ENCODE measurements at places on chromosomes 6 and 20.

DNA sequence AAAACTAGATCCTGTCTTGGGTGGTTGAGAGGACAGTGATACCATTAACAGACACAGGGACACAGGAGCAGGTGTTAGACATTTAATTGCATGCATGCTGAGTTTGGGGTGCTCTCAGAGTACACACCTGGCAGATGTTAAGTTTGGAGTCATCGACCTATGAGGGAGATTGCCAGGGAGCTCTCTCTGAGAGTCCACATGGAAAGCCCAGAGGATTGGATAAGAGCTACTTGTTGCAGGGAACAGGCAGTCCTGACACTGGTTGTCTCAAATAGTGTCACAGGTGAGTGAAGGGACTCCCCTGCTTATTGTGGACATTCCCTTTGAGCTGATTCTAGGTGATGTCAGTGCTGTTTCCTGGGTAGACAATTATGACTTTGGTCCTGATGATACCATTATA is 3.1 kb downstream of the ATRN start:
- DNase-seq: no peak

- no peak for DNase-seq
Measured at GRCh38 chr6:56072856-56073255, 174.5 kb downstream of the COL21A1 start.

- DNase-seq: no peak
Measured at GRCh38 chr6:85085875-85086274, 321.5 kb upstream of the TBX18 start.

DNA sequence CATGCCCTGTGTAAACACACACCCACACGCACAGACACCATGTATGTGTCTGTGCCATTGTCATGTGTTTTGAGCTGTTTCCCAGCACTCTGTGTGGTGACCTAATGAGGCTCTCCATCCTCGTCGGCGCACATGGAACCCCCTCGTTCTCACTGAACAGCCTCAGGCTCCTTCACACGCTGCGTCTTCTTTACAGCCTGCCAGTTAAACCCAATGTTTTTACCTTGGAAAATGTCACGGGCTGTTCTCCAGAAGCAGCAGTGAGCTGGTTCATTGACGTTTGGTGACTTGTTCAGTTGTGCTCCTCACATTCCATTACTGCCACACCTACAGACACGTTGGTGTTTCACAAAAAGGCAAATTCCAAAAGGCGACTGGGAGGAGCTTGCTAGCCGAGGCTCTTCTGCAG is 201.0 kb upstream of the FOXQ1 start:
- DNase-seq: no peak

GRCh38 chr6:73308712-73309534 is 45.2 kb downstream of the DPPA5 start:
- DNase-seq: no peak

- no peak for DNase-seq
Measured at GRCh38 chr20:22904905-22905304, 130.2 kb upstream of the SSTR4 start.

DNA sequence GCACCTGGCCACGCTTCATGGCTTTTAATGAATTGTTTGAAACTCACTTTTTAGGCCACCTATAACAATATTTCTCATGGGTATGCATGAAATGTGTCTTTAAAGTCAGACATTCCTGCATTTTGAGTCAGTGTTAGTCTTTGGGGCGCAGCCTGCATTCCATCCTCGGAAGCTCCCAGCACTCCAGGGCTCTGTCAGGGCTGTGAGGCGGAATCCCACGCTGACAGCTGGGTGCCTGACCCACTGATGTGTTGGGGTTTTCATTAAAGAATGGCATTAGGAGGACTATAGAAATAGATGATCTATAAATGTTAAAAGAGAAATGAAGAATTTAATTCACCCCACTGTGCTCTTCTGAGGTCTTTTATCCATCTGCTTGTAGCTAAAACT is 16.2 kb upstream of the CLDN20 start:
- DNase-seq: no peak

DNA sequence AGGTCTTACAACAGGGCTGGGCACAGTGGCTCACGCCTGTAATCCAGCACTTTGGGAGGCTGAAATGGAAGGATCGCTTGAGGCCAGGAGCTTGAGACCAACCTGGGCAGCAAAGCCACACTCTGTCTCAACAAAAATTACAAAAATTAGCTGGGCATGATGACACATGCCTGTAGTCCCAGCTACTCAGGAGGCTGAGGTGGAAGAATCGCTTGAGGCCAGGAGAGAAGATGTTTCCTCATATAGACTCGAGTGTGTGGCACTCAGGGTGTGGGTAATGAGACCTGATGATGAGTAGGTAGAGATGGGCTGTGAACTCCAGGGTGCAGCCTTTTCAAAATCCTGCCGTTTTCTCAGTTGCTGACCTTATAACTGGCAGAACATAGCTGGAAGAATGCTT is 125.3 kb upstream of the FOXO3 start:
- DNase-seq: no peak

- no peak for DNase-seq
Measured at GRCh38 chr6:125302840-125303511, 1.2 kb upstream of the HDDC2 start.

GRCh38 chr20:6613280-6613861 is 154.1 kb upstream of the BMP2 start:
- DNase-seq: no peak

DNA sequence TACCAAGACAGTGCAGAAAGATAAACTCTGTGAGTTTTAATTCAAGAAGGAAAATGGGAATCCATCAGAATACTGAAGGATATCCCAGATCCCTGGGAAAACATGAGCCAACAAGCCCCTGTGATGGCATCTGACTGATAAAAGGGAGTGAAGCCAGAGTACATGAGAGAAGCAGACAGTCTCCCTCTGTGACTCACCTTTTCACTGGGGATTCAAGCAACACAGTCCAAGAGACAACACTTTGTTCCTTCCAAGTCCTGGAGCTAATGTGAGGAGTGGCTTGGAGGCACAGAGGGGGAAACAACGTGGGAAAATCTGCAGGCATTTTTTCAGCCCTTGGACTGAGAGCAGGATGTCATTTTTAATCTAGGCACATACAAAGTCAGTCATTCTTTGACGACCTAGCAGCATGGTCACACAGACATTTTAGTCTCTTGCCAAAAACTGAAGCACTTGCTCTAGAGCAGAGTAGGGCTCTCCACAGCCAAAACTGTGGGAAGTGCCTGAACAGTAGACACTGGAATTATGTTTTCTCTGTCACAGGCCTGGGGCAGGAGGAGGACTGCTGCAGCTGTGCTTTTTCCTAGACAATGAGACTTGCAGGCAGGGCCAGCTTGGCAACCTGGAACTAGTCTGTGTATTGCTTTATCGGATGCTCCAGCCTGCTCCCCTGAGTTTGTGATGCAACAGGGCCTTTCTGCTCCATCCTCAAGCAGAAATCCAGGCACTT is 465.0 kb upstream of the GJE1 start:
- no peak for DNase-seq

GRCh38 chr6:126020305-126021050 is 34.1 kb downstream of the TRMT11 start:
- DNase-seq: no peak

- DNase-seq: no peak
Measured at GRCh38 chr6:33996120-33996475, 149.8 kb downstream of the GRM4 start.

DNA sequence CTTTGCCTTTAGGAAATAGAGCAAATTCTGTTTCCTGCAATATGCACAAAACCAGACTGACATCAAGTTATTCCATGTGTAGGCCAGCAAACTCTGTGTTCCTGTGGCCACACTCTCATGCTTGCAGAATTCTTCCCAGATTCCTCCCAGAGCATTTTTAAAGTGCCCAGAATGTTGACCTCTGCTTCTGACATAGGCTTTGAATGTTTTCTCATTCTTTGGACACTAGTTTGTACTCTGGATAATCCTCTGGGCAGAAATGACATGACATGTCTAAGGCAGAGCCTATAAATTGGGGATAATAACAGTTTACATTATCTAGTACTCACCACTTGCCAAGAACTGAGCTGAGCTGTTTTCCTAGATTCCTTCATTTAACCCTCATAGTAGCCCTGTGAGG is 9.2 kb upstream of the EFHC1 start:
- DNase-seq: no peak

All from HuH-7.5 (cell line).